ENCODE measurements at places on chromosomes 1 and 21.

GRCh38 chr1:67632811-67633655 is 52.0 kb upstream of the GADD45A start:
- no peak for DNase-seq

- DNase-seq: no peak
These were observed 157.2 kb upstream of the NFIA start for GRCh38 chr1:60924964-60925798.

DNA sequence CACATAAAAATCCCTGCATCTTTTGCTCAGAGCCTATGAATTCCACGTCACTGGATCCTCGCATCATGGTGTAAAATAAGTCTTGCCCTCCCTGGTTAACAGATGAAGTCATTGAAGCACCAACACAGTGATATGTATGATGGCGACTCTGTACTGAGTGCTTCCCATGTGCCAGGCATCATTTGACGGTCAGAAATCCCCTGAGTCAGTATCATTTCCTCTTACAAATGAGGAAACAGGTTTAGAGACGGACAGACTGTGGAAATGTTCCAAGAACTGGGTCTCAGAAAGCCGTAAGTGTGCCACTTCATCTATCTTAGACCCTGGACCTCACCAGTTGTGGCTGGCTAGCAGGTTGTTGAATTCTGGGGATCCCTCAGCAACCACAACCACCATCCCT is 5.1 kb upstream of the OLFML2B start:
- DNase-seq: no peak

DNA sequence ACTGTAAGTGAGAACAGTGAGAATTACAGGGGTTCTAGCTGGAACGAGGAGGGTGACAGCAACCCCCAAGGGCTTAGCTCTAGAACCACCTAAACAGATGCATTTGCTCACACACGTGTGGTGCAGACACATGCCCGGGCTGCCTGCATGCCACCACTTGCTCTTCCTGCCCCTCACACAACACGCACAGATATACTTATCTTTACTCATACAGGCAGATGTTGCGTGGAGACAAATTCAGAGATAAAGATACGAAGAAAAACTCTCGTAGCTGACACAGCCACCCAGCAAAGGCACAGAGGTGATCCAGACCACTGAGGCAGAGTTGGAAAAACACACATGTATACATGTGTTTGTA is 13.5 kb downstream of the VANGL1 start:
- DNase-seq: no peak

DNA sequence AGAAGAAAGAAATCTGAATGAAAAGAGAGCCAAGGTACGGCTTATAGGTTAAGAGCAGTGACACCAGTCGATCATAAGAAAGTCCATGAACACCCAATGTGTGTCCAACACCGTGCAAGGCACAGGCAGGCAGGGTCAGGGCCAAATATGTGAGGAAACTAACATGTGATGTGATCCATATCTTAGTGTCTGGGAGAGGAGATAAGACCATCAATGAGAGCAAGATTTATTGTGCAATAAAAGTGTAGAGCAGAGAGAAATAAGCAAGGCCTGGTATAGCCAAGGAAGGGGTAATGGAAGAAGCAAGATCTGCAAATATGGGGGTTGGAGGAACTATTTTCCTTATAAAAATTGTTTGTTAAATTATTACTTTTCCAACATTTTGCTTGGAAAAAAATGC is 198.8 kb downstream of the CRB1 start:
- no peak for DNase-seq

- no peak for DNase-seq
These were observed 108.7 kb upstream of the TTC34 start for GRCh38 chr1:2910211-2910610.

DNA sequence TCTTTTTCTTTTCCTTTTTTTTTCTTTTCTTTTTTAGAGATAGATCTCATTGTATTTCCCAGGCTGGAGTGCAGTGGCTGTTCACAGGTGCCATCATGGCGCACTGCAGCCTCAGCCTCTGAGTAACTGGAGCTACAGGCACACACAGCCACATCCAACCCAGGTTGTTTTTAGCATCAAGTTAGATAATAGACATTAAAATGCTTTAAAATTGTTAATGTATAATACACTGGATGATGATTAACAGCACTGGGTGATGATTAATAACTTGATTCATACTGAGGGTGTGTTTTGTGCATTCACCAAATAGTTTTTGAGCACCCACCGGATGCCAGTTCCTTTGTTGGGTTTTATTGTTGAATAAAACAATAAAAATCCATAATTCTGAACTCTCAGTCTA is 75.2 kb downstream of the BEND5 start:
- DNase-seq: no peak

- no peak for DNase-seq
These were observed 11.3 kb upstream of the RPL5 start for GRCh38 chr1:92820551-92820950.
